ENCODE measurements at places on chromosomes 5 and 9. TPM values are rescaled to one million over a fixed set of nuclear protein-coding genes. Genes with fewer than 3 reads are reported as not detected.

DNA sequence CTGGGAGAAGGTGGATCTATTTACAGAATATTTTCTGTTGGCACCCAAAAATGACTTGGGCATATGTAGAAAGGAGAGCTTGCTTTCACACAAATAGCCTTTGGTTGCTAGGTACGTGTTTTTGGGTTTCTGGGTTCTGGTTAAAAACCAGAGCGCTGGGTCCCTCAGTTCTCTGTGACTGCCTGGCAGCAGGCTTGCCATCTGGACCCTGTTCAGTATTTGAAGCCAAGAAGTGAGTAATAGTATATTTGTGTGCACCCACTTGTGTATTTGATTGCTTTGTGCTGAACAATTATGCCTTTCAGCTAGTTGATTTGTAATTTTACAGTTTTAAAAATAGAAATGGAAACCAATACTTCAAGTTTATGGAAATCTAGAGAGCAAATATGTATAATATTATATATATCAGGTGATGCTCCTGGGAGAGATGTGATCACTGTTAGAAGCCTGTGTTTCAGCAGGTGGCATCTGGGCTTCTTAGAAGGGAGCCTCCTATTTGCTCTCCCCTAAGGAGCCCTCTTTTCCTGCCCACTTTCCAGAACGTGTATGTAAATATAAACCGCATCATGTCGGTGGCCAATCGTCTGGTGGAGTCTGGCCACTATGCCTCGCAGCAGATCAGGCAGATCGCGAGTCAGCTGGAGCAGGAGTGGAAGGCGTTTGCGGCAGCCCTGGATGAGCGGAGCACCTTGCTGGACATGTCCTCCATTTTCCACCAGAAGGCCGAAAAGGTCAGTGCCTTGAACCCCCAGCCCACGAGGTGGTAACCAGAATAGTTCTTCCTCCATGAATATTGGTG is 153.6 kb downstream of the TRIO start:
- H3K27ac ChIP-seq: no peak overlapping the region
- H3K4me3 ChIP-seq: no peak overlapping the region
- H3K4me1 ChIP-seq: peaks cover 29% of the 10 kb centered on the region
- peaks cover 66% of the 10 kb centered on the region for H3K36me3 ChIP-seq
- H3K27me3 ChIP-seq: no peaks in the 10 kb centered on the region
- DNase-seq: no peak

DNA sequence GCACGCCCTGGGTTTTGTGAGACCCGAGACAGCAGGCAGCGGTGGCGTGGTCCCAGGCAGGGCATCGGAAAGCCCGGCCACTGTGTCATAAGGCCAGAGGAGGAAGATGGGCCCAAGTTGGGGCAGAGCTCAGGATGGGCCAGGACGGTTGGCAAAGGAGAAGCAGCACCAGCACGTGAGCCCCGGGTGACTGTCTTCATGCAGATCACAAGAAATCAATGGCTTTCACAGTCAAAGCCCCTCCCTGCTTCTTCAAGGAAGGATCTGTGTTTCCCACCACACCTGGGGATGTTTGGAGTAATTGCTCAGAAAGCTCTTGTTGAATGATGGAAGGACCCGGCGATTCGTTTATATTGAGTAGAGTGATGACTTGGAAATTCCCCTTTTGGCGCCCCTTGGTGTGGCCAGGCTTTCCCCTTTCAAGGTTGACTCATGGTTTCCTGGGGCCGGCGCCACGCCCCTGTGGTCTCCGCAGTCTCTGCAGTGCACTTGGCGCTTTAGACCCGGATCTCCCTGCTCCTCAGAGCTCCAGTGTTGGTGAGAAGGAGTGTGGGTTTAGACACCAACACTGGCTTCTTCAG is 52.1 kb downstream of the IL31RA start:
- H3K27me3 ChIP-seq: no peaks in the 10 kb centered on the region
- H3K4me3 ChIP-seq: no peak overlapping the region
- no peaks in the 10 kb centered on the region for H3K4me1 ChIP-seq
- no peak overlapping the region for H3K27ac ChIP-seq

DNA sequence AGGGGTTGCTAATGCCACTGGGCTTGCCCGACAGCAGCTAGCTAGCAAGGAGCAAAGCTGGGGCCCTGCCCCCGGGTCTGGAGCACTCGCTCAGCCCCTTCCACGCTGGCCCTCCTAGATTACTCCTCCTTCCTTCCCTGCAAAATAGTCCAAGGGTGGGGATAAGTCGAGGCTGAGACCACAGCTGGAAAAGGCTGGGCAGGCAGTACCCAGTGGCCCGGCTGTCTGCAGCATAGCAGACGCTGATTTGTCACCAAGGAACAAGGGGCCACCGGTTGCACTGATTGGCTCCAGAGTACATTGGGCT is 73.9 kb downstream of the ADAMTS2 start:
- peaks cover 77% of the 10 kb centered on the region for H3K4me1 ChIP-seq
- H3K36me3 ChIP-seq: no peaks in the 10 kb centered on the region
- H3K27me3 ChIP-seq: no peaks in the 10 kb centered on the region
- no peak overlapping the region for H3K4me3 ChIP-seq
- DNase-seq: no peak

DNA sequence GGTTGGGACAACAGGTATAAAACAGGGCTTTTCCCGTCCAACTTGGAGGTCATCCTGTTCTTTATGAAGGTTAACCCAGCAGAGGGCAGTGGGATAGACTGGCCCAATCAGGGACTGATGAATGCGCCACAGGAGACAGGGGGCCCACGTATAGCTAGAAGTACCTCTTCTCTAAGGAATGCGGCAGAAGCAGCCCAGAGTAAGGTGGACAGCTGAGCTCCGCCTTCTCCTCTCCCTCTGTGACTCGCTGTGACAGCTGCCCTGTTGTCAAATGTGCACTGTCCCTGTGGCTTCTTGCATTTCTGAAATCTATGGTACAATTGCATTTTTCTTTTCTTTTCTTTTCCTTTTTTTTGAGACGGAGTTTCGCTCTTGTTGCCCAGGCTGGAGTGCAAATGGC is 306.6 kb downstream of the FBXL7 start:
- no peak overlapping the region for H3K27ac ChIP-seq
- no peak for DNase-seq
- no peaks in the 10 kb centered on the region for H3K36me3 ChIP-seq
- peaks cover 23% of the 10 kb centered on the region for H3K4me1 ChIP-seq
- H3K4me3 ChIP-seq: no peak overlapping the region

DNA sequence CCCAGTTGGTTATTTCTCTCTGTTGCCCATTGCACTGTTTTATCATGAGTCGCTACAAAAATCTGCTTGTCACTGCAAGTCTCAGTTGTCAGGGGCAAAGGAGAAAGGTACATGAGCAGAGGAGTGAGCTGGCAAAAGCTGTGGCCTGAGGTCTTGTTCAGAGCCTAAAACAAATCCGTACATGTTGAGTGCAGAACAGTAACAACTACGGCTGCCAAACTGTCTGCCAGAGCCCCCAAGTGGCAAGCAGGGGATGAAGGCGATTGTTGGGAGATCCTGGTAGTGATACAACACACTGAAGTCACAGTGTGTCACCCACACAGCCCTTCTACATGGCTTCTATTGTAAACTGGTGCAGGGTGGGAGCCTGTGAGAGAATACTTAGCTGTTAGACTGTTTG is 50.9 kb downstream of the BRINP1 start:
- H3K4me3 ChIP-seq: no peak overlapping the region
- DNase-seq: no peak
- H3K27ac ChIP-seq: no peak overlapping the region
- H3K36me3 ChIP-seq: no peaks in the 10 kb centered on the region
- H3K27me3 ChIP-seq: no peaks in the 10 kb centered on the region

DNA sequence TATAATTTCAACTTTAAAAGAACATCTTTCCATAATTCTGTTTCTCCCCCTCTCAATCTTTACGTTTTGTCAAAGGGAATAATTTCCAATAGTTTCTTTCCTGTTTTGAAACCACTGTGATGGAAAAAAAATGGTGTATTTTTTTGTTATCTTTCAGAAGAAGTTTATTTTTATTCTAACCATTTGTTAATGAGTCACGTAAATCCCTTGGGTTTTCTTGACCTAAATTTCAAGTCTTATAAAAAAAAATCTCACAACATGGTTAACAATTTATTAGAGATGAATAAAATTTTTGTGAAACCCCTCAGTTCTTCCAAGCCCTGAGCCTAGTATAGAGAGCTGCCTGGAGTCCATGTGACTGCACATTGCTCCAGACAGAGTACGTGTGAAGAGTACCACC is 106.1 kb upstream of the FBXL17 start:
- H3K4me3 ChIP-seq: no peak overlapping the region
- no peak overlapping the region for H3K27ac ChIP-seq
- no peak for DNase-seq
- no peaks in the 10 kb centered on the region for H3K27me3 ChIP-seq
- no peaks in the 10 kb centered on the region for H3K4me1 ChIP-seq

DNA sequence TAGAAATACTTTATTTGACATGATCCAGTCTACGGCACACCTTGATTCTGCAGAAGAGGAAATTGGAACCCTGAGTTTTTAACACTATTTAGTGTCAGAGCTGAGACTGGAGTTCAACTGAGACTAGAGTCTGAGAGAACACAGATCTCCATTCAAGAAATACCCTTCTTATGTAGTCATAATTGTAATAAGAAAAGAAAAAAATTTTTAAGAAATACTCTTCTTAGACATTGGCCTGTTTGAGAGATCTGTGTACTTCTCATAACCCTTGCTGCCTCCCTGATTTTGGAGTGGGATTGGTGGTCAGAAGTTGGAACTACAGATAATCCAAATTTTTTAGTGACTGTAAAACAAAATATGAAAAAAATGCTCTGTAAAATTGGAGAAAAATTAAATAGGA is 253.4 kb downstream of the ARRDC3 start:
- H3K27me3 ChIP-seq: no peaks in the 10 kb centered on the region

GRCh38 chr5:134772461-134773125 is 14.0 kb downstream of the DDX46 start:
- no peak for DNase-seq
- H3K4me1 ChIP-seq: no peaks in the 10 kb centered on the region
- H3K4me3 ChIP-seq: no peak overlapping the region
- no peaks in the 10 kb centered on the region for H3K27me3 ChIP-seq

- no peak overlapping the region for H3K4me3 ChIP-seq
- H3K27ac ChIP-seq: no peak overlapping the region
- no peaks in the 10 kb centered on the region for H3K36me3 ChIP-seq
- H3K27me3 ChIP-seq: no peaks in the 10 kb centered on the region
- H3K4me1 ChIP-seq: peaks cover 5% of the 10 kb centered on the region
Measured at GRCh38 chr5:97531549-97531948, 348.5 kb upstream of the RIOK2 start.

DNA sequence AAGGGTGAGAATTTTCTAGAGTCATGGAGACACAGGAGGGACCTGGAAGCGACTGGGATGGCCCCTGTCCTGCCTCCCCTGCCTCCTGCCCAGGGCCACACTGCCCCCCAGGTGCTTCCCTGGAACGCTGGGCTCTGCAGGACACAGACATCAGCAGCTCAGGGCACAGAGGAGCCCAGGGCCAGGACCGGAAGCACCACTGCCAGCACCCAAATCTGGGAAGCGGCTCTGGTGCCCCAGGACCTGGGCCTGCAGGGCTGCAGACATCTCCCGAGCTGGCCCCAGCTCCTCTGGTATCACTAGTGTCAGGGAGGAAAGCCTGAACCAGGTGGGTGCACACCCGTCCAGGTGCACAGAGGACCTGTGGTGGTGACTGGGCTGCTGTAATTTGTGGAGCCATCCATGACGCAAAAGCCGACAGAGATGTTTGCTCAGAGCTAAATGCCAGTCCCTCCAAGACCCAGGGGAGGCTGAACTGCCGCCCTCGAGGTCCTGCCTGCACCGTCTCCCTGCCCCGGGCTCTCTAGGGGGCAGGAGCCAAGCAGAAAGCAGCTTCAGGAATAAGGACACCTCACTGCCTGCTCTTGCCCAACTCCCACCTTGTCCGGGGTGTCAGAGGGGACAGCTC is 46.0 kb upstream of the SIMC1 start:
- no peaks in the 10 kb centered on the region for H3K36me3 ChIP-seq
- H3K27me3 ChIP-seq: no peaks in the 10 kb centered on the region
- no peak overlapping the region for H3K27ac ChIP-seq
- DNase-seq: no peak
- peaks cover 5% of the 10 kb centered on the region for H3K4me1 ChIP-seq
- no peak overlapping the region for H3K4me3 ChIP-seq

The NUP188 gene
- total RNA-seq: 22.9 TPM

The OBP2B gene
- total RNA-seq: not detected

The CD180 gene
- total RNA-seq: 0.69 TPM

The MEF2C gene
- 20.8 TPM for total RNA-seq

The CAMK2A gene
- 3.3 TPM for total RNA-seq

All from esophagus muscularis mucosa (tissue), 4 donors.